ENCODE measurements at places on chromosomes 6 and 20.

DNA sequence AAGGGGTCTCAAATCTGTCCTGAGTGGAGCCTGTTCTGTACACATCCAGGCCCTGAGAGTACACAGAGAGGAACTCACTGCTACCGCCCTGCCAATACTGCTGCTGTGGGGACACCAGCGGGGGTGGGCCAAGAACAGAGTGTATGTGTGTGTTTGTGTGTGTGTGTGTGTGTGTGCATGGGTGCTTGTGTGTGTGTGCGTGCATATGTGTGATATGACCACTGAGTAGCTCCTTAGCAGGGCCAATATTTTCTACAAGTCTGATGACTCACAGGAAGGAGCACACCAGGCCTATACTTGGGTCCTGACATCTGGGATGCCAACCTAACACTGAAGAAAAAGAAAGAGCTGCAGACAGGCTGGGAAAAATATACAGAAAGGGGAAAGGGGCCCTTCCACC is 1.4 kb downstream of the RAET1E start:
- DNase-seq: no peak

DNA sequence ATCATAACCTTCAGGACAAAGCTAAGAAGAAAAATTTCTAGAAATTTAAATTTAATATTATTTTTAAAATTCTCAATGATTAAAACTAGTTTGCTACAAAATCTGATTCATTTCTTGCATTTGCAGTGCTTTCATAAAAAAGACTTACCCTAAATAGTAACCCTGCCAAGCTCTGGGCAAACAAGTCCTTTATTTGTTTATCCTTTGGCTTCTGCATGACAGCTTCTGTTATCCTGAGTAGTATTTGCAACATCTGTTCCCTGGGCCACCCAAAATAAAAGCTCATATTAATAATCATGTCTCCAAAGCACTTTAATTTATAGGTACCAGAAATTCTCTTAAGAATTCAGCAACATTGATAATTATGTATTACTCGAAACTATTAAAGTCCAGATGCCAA is 101.3 kb downstream of the RALGAPA2 start:
- no peak for DNase-seq

DNA sequence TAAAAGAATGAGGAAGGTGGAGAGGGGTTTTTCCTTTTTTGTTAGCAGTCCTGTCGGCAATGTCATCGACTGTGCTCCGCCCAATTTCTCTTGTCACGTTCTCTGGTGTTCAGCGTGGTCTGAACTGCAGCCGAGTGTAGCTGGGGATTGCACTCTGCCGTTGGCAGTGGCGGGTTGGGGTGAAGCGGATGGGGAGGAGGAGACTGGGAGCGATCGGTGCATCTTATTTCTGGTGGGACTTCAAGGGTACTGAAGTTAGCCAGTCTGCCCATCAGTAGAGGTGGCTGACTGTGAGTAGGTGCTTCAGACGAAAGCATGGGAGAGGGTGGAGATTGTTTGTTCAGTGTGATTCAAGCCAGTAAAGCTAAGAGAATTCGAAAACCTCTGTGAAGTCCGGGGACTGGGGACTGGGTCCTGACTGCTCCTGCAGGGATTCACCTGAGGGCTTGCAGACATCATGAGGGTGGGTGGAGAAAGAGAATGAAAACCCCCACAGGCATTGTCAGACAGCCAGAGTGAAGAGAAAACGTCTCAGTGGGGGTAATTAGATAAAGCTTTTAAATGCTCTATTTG is 5.1 kb downstream of the RREB1 start:
- DNase-seq: no peak

DNA sequence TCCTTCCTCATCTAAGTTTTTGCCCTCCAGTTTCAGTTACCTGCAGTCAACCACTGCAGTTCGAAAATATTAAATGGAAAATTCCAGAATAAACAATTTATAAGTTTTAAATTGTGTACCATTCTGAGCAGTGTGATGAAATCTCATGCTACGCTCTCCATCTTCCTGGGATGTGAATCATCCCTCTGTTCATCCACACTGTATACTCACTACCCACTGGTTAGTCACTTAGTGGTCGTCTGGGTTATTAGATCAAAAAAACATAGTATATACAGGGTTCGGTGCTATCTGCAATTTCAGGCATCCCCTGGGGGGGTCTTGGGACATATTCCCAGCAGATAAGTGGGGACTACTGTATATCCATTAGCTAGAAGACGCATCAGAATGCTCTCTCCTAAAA is 151.9 kb upstream of the SLC22A16 start:
- DNase-seq: no peak

DNA sequence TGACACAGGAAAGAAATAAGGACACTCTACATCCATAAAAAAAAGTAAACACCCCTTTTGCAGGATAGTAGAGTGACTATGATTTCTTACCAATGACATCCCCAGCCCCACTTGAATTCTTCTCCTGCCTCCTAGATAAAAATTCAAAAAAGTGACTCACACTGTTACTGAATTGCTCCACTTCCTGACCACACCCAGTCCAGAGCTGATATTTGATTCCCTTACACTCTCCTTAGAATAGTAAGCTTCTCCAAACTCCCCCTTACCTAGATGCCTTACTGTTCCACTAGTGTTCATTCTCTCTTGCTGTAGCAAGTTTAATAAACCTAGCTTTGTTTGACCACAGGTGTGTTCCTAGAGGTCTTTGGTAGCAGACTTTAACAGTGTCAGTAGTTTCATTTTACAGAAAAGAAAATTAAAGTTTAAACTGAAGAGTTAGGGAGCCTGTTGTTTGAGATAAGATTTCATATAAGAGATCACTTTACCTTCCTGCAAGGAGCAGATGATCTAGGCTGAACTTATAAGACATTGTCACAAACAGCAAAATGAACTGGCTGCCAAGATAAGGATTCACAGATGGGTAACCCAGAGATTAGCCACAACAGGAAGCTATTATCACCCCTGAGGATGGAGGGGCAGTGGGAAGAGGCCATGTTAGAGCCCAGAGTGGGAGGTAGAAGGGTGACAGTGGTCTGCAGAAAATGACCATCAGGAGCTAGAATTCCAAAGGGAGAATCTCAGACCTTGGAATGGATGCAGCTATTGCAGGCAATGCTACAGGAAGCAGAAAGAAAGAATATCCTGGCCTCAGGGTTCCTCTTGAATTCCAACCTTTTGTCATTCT is 28.4 kb upstream of the BTN3A2 start:
- DNase-seq: no peak

GRCh38 chr20:50308513-50309279 is 118.1 kb downstream of the CEBPB start:
- DNase-seq: peak; percentile 79

GRCh38 chr6:156344491-156344890 is 432.7 kb upstream of the ARID1B start:
- DNase-seq: no peak

- no peak for DNase-seq
Observed at GRCh38 chr6:153117986-153118879, 12.8 kb downstream of the RGS17 start.

DNA sequence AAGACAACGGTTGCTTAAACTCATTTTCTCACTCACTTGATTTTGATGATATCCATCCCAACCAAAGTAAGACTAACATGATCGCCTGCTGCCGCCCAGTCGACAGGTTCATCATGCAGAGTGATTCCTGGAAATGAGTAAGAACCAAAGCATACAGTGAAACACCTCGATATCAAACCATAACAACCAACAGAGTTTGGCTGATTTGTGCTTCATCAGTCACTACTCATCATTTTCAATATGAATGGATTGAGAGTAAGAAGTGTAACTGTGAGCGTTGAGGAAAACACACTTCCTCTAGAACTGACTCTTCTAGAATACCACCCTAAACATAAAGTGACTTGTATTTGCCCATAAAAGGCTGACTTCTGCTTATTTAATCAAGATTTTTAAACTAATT is 29.2 kb upstream of the ALDH8A1 start:
- no peak for DNase-seq

DNA sequence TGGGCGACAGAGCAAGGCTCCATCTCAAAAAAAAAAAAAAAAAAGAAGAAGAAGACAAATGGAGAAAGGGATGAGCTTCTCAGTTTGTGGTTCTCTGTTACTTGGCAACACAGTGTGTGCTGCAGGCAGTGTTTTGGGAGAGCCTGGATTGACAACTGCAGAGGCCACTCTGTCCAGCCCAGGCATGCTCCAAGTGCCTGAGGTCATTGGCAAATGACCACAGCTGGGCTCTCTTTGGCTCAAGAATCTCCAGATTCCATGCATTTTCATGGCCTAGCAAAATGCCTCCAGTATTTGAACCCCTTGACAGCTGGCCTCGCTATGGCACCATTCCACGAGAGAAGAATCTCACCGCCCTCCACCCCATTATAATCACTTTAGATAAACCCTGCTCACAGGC is 126.2 kb downstream of the ANKRD60 start:
- no peak for DNase-seq

DNA sequence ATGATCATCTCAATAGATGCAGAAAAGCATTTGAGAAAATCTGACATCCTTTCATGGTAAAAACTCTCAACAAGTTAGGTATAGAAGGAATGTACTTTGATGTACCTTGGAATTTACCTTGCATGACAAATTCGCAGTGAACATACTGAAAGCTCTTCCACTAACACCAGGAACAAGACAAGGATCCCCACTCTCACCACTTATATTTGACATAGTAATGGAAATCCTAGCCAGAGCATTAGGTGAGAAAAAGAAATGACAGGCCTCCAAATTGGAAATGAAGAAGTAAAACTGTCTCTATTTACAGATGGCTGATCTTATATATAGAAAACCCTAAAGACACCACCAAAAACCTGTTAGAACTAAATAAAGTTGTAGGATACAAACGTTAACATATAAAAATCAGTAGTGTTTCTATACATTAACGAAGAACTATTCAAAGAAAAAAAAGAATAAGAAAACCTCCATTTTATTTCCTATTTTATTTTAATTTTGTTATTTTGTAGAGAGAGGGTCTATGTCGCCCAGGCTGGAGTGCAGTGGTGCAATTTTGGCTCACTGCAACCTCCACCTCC is 26.9 kb downstream of the PCNA start:
- no peak for DNase-seq

All from pancreas (tissue), 10 donors.